NCI-H526 (cell line): ENCODE measurements at places on chromosomes 5 and 9.

- no peak for DNase-seq
These were observed 8.8 kb upstream of the C5orf15 start for GRCh38 chr5:133977161-133977787.

GRCh38 chr5:139881143-139881733 is 85.6 kb downstream of the PSD2 start:
- DNase-seq: no peak

- no peak for DNase-seq
These were observed 3.5 kb downstream of the MRPL41 start for GRCh38 chr9:137555179-137555578.

DNA sequence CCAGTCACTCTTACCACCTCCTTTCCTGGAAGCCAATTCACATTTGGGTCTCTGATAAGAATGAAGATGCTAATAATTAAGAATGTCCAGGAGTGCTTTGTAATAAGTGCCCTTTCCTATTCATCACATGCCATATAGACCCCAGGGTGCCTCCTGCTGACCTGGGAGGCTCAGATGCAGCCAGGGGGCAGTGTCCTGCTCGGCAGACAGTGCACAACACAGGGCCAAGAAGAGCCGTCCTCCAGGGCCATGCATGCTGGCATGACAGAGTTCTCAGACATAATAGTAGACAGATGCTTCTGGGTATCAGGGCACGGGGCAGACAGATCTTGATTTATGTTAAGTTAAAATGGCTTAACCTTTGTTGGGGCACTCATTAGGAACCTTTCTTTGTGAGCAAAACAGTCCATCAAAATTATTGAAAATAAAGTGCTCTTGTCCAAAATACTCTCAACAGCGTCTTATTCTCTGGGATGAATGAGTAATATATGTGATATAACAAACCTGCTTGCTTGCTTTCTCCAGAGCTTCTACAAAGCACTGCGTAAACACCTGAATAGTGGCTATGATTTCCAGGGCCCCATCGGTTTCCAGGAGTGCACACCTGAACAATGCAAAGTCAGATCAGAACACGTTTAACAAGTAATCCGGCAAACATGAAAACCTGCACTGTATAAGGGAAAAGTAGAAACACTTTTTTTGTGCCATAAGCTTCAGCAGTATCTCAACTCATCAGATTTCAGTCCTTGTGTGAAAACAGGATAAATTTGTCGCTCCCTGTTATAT is 192.7 kb downstream of the FANCC start:
- peak; percentile 26 for DNase-seq

DNA sequence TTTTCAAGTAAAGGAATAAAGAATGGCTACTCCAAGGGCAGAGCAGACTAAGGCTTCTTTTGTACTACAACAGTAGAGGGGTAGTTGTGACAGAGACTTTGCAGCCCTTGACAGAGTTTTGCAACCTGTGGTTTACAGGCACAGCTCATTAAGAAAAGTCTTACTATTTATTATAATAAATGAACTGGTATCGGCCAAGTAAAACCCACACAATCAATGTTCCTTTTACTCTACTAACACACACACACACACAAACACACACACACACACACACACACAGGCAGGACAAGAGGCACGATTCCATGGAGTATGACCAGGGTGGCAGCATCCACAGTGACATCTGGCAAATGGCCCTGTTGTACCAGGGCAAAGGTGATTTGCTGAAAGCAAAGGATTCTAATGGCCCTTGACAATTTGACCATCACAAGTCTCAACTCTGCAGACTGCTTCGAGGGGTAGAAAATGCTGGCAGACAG is 59.1 kb upstream of the GOLPH3 start:
- no peak for DNase-seq

DNA sequence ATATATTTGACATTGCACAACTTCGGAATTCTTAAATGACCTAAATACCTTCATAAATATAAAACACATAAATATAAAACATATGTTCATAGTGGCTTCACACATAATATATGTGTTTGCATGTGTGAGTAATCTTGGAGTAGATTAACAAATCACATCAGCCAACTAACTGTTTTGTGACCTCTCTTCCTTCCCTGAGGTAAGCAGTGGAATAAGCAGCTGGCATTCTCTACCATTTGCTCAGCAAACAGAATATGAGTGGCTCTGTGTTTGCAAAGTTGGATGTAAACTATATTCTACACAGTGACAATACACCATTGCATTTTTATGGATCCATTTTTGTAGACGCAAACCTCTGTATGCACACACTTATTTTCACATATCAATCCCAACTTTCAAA is 189.9 kb downstream of the ACER2 start:
- DNase-seq: no peak

DNA sequence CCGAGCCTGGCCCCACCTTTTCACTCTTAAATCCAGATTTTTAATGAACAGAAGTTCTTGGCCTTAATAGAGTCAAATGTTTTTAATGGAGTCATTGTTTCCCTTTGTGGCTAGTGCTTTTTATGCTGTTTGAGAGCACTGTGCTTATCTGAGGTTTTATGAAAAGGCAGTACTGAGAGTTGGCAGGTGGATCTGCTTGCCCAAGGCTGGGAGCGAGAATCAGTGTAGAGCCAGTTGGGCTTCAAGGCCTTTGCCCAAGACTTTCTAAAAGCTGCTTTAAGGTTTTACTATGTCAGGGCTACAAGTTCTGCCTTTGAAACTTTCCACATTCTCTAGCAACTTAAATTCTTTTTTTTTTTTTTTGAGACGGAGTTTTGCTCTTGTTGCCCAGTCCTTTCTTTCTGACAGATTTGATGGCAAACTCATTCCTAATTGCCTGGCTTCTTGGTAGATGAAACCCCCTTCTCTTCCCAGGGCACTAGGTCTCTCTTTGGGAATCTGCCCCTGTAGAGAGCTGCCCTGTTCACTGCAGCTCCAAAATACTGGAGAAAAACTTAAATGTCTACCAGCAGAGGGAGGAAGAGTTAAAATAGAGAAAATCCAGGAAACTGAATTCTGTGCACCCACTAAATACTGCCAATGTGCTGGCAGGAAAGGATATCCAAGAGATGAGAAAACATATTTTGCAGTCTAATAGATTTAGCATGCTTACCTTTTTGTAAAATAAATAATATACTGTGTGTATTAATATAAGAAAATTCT is 36.9 kb upstream of the CDK20 start:
- peak; percentile 1 for DNase-seq

GRCh38 chr5:79849061-79849460 is 142.0 kb downstream of the MTX3 start:
- no peak for DNase-seq

DNA sequence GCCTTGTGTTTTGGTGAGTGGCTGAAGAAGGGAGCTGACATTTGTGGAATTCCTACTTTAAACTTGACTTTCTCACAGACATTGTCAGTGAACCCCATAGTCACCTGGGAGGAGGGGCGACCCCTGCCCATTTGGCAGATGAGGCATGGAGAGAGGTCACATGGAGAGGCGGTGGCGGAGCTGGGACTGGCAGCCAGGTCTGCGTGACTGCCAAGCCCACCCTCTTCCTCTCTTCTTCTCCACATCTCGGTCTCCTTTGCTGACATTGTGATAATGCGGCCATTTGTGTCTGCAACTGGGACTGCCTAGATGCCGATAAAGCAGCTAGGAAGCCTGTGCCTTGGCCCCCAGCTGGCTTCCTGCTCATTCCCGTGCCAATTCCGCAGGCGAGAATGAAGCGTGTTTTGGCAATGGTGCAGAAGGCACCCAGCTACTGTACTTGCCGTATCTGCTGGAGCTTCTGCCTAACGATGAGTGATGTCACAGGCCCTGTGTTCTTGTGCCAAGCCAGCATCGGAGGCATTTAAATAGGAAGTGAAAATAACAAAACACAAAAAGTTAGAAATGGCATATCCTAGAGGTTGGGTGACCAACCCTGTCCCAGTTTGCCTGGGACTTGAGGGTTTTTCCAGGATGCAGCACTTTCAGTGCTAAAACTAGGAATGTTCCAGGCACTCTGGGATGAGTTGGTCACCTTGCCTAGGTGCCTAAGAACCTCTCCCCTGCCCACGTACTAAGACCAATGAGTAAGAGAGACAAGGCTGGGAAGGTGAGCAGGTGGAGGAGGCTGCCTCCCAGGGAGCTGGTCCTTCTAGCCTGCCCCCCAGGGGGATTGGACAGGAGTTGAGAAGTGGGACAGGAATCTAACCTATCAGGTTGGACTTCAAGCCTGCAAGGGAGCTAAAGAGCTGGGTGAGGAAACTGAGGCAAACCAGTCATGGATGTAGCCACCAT is 23.6 kb downstream of the OLFML2A start:
- no peak for DNase-seq

- DNase-seq: no peak
These were observed 121.2 kb downstream of the CEMIP2 start for GRCh38 chr9:71647094-71647591.

DNA sequence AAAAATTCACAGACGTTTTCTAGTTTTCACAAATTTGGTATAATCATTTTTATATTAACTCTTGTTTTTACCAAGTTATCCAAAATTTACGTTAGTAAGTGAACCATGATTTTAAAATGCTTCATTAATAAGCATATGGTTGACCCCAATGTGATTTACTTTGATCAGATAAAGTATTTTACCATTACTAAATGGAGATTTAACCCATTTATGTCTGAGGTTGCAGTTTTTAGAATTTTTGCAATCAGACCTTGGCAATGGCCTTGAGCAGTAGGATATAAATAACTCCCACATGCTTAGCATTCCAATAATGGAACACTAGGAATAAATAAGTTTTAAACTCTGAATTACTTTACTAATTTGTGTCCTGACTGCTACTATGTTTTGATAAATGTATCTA is 84.6 kb downstream of the NDUFS4 start:
- DNase-seq: no peak

DNA sequence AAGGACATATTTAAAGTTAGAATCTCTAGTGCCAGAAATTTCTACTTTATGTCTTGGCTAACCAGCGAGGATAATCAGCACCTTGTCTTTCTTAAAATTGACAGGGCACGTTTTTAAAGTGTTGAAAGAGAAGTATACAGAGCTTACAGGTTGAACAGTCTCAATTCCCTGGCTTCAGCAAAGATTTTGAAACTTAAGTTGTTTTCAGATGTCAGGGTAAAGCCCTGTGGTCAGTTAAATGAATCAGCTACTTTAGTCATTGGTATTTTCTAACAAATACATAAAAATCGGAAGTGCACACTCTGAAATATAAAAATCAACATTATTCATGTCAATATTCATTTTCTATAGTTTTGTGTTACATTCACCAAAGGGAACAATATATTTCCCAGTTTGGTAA is 29.1 kb downstream of the SNCAIP start:
- DNase-seq: no peak

GRCh38 chr5:67494186-67494855 is 297.7 kb upstream of the CD180 start:
- no peak for DNase-seq

- peak; percentile 44 for DNase-seq
These were observed 106.7 kb downstream of the SMIM15 start for GRCh38 chr5:61055434-61056006.

GRCh38 chr9:4386819-4387218 is 87.0 kb upstream of the GLIS3 start:
- DNase-seq: peak; percentile 46

- no peak for DNase-seq
These were observed 92.0 kb upstream of the DNAH5 start for GRCh38 chr5:14036514-14036913.
